ENCODE measurements at places on chromosomes 7 and 10. TPM values are rescaled to one million over a fixed set of nuclear protein-coding genes. Genes with fewer than 3 reads are reported as not detected.
A peak's percentile ranks its signal among the peaks of the same experiment; 100 is the strongest.

DNA sequence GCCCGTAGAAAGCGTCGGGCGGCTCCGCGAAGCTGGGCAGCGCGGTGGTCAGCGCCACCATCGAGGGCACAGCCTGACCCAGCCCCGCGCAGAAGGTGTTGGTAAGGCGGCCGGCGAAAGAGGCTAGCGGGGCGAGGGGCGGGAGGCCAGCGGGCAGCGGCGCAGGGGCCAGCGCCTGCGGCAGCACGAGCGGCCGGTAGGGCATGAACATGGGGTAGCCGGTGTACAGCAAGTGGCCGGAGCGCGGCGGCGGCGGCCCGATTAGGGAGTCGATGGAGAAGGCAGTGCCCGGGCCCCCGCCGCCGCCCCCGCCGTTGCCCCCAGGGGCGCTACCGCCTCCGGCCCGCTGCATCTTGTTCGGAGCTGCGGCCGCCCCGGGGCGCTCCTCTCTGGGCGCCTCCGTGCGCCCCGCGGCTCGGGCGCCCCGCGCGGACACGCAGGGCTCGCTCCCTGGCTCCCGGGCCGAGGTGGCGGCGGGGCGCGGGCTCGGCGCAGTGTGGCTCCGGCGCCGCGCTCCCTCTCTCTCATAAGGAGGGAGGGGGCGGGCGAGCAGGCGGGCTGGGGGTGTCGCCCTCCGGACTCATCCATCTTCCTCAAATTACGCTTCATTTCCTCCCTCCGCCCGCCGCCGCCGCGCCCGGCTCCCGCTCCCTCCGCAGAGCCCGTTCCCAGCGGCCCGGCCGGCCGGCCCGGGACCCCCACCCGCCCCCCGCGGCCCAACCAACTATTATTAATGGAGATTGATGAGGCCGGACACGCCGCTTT is at the start of gene GBX1:
Gene GBX1, minus strand, starts transcription at position 498 of the 765 bp plus-strand sequence. Its CDS starts 146 bp downstream, at position 352.
- no peak for DNase-seq

GRCh38 chr10:97977673-97978072 is 52.7 kb downstream of the CRTAC1 start:
- DNase-seq: no peak

GRCh38 chr7:115068220-115068619 is 146.3 kb downstream of the MDFIC start:
- no peak for DNase-seq

GRCh38 chr7:20383351-20383750 is 52.7 kb downstream of the ITGB8 start:
- no peak for DNase-seq

HOXA5 gene
- total RNA-seq: not detected

DNA sequence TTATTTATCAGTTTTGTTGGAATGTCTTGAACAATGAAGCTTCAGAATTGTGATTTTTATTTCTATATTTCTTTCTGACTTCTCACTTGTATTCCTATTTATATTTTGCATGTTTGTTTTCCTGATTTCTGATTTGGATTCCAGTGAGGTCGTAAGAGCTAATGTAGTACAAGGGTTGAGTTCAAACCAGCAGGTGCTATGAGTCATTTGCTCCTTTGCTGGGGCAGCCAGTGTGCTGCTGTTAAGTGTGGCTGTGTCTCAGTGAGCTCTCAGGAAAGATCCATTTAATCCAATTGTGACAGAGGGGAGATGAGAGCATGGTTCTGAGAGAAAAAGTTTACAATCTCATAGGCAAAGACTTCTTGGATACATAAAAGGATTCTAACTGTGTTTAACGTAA is 48.6 kb downstream of the MCU start:
- no peak for DNase-seq

GRCh38 chr7:31102973-31103850 is 51.1 kb downstream of the ADCYAP1R1 start:
- no peak for DNase-seq

GOLGA7B gene
- 10.4 TPM for total RNA-seq

- DNase-seq: no peak
Measured at GRCh38 chr7:50792342-50793119, 9.8 kb upstream of the GRB10 start.

DNA sequence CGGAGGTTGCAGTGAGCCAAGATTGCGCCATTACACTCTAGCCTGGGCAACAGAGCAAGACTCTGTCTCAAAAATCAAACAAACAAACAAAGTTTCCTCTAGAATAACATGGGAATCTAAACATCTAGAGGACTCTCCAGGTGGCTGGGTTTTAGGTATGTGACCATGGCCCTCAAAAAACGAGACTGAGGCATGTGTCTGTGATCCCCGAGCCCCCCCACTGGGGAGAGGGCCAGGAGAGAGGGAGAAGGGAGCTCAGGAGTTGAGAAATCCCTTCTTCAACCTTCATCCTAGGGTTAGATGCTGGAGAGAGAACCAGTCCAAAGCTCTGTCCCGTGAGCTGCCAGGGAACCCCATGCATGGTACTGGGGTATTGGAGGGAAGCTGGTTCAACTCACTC is 188.0 kb upstream of the LYZL2 start:
- no peak for DNase-seq

DNA sequence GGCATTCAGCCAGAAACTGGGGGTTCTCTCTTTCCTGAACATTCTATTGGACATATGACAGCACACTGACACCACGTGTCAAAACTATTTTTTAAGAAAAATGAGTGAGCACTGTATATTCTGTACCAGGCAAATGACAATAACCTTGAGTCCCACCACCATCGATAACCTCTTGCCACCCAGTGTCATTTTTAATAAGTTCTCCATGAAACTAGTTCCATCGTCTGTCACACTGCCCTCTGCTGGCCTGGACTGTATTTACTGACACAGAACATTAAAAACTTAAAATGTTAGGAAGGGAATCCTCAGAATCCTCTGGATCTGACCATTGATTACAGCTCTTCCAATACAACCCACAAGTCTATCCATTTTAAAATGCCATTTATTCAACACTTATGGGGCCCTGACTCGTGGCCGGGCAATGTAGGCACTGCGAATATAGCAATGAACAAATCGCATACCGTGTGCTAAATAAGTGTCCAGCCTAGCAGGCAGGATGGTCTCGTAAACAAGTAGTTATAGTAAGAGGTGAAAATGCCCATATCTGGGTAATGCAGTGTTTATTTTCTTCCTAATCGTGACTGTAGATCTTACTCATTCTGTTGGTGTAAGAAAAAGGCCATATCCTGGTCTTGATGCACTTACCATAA is 35.9 kb upstream of the CACNB2 start:
- peak; percentile 59 for DNase-seq

DNA sequence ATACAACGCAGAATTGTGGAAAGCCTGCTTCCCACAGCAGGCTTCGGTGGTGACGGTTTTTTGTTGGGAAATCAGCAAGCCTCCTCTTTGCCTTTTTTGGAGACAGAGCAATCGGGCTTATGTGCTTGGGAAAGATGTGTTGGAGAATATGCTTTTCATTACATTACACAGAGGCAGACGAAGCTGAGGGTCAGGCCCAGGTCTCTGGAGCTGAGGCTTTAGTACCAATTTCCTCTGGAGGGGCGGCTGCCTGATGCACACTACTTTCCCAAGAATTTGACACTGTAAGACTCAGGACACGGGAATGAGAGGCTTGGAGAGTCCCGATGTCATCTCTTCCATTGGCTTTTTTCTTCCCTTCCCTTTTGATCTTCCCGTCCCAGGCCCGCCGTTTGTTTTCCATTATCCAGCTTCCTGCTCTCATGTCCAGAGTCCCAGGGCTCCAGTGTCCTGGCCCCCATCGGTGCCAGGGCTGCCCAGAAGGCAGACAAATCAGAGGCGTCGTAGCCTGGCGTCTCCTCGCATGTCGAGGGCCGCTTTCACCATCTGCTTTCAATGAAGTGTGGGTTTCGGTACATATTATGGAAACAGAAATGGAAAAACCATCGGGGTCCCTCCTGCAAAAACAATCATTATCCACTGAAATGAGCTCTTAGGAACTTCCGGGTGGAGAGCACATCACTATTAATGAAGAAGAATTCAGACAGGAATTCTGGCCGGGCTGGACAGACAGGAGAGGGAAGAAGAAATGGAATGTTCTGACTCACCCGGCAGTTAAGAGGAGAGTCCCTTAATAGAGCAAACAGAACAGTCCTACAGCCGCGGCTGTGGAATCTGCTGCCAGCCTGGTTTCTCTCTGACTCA is 123.0 kb upstream of the JCAD start:
- DNase-seq: no peak

DNA sequence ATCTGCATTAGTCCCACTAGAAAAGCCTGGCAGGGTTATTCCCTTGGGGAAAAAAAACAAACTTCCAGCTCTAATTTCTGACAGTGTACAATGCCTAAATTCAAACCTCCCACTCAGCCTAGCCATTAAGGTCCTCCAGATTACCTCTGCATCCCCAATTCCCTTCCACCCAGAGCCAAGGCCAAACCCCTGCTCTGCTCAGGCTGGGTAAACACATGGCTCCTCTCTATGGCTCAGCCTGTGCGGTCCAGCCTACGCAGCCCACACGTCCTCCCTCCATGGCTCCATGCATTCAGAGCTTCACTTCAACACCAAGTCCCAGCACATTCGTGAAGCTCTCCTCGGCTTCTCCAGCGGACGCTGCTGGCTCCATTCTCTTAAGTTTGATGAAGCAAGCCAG is 5.2 kb downstream of the DLG5 start:
- DNase-seq: no peak

CRYGN gene
- 0.50 TPM for total RNA-seq

GRCh38 chr7:113094517-113095249 is 8.1 kb upstream of the GPR85 start:
- no peak for DNase-seq

EPHB6 gene
- total RNA-seq: 7.0 TPM

DNA sequence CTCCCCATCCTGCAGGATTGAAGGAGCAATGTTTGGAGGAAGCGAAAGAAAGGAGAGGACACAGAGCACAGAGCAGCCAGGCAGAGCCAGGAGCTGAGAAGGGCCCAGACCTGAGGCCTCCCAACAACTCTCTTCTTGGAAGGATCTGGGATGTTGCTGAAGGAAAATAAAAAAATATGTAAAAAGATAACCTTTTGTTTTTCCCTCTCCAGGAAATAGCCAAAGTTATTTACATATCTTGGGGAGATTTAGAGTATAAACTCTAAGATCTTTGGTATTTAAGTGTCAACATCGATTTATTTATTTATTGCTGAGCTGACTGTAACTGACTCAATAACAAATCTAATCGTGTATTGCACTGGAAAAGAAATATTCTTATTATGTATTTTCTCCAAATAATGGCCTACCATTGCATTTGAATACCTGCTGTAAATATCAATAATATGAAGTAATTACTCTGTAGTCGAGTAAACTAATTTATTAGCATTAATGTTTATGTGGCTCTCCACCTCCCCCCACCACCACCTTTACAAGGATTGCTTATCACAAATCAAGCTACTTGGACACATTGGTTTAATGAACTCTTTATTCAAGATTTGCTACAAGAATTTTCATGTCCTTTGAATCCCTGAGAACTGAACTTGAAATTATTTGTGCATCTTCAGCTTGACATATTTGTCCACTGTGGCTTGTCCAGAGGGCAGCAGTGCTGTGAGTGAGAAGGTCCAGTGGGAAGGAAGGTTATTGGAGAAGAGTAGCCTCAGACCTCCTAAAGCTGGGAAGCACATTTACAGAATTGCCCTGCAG is 1.8 kb upstream of the HOXA11 start:
- no peak for DNase-seq

DNA sequence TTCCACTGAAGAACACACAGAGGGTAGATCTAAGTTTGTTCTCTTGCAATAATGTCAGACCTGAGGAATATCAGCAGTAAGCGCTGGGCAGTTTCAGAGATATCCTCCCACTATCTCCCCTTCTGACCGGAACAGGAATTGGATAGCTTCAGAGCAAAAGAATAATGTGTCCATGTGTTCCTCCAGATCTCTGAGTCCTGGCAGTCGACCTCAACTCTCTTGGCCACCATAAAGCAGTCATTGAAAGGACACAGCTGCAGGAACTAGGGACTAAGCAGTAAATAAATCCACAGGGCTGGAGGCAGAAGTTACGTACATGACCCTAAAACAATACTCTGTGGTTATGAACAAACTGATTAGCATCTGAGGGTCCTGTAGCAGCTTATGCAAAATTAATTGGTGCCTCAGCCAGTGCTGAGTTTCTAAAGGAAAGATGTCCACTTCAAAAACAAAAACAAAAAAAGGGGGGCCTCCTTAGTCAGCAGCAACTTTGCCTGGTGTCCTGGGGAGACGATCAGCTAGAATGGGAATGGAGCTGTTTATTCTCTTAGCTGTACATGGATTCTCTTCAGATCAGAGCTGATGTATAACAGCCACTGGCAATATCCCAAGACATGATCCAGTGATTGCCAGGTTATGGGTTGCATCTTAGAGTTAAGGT is 6.4 kb upstream of the PRTFDC1 start:
- no peak for DNase-seq

GRCh38 chr10:12720217-12720981 is 281.1 kb downstream of the CCDC3 start:
- DNase-seq: no peak

TDRD1 gene
- not detected for total RNA-seq

DNA sequence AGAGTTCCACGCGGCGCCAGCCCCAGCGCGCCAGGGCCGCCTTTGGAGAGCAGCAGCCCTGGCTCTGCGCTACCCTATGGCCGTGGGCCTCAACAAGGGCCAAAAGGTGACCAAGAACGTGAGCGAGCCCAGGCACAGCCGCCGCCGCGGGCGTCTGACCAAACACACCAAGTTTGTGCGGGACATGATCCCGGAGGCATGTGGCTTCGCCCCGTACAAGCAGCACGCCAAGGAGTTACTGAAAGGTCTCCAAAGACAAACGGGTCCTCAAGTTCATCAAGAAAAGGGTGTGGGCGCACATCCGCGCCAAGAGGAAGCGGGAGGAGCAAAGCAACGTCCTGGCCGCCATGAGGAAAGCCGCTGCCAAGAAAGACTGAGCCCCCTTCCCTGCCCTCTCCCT is 144.1 kb downstream of the SRPK2 start:
- DNase-seq: no peak

SPACDR gene
- 3.6 TPM for total RNA-seq

DNA sequence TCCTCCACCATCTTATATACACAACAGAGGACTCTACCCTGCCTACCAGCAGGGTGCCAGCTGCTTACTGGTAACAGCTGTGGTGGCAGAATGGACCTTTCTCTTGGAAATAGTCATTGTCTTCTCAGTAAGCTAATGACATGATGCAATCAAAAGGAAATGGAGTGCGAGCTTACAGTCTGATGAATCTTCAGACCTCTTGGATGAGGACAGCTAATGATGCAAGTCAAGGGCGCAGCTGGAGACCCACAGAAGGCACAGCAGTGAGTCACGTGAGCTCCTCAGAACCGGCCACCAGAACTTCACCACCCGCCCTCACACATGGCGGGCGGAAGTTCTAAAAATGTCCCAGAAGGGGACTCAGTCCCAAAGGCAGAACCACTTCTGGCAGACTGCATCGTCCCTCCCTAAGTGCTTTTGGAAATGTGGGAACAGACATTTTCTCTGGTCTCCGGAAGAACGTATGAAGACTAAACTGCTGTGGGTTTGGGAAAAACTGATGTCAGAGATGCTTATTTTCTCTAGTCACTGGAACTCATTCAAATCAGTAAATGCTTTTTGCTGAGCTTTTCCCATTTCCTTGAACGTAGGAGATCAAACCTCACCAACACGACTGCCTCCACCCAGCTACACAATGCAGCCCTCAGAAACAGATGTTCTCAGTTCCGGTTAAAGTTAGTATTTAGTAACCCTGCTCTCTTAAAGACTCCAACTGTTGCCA is 96.4 kb downstream of the FAS start:
- DNase-seq: no peak

Measured in activated CD8-positive, alpha-beta T cell treated with anti-CD3 and anti-CD28 coated beads, Interleukin-2, amount 10 ng/mL, durations not matched to agents 7 days and 5 days (primary cell).